ENCODE measurements at places on chromosomes 6 and 20.

- DNase-seq, result no peak
Observed at GRCh38 chr20:35883336-35883777, 70.9 kb downstream of the SCAND1 start.

GRCh38 chr6:141265756-141266623, 866.7 kb upstream of the GJE1 start:
- no peak for DNase-seq

- DNase-seq, result no peak
Observed at GRCh38 chr6:37298958-37299357, 41.0 kb upstream of the TMEM217 start.

GRCh38 chr6:132648356-132648755, 10.6 kb downstream of the TAAR1 start:
- DNase-seq, result no peak

DNA sequence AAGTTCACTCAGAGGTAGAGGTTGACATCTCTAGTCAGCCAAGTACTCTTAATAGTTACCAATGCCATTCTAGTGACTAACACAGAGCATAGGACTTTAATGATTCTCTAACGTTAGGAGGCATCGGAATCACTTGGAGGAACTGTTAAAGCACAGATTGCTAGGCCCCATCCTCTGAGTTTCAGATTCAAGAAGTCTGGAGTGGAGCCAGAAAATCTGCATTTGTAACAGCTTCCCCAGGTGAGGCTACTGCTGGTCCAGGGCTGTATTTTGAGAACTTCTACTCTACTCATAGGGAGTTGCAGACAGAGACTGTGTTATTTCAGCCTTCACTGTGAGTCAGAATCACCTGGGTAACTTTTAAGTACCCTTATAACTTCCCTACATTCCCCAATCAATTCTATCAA, 5.7 kb downstream of the LMBRD1 start:
- DNase-seq, result no peak

DNA sequence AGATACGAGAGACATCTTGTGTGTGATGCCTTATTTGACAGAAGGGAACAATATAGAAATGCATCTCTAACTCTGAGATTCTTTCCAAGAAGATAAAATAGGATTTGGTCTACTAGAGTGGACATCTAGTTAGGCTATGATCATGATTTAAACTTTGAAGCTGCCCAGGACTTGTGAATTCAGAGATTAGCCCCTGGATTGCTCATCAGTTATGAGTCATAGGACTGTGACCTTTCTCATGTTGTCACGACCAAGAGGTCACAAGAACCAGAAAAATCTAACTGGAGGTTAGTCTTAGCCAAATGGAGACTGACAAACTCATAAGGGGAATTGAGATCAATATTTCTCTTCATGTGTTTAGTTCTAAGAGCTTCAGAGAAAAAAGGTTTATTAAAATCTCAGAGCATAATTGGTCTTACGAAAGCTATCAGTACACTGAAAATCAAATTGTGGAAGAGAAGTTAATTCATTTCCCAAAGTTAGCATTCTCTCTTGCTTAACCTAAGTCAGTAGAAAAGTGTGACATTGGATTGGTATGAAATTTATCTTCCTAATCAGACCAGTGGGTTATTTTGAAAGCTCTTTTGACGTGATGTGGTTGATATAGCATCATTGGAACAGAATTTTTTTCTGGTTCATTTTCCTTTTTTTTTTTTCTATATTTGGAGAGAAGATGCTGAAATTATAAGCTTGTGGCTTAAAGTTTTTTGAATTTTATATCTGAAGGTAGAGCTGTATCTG, 245.7 kb downstream of the RNF144B start:
- DNase-seq, result no peak

DNA sequence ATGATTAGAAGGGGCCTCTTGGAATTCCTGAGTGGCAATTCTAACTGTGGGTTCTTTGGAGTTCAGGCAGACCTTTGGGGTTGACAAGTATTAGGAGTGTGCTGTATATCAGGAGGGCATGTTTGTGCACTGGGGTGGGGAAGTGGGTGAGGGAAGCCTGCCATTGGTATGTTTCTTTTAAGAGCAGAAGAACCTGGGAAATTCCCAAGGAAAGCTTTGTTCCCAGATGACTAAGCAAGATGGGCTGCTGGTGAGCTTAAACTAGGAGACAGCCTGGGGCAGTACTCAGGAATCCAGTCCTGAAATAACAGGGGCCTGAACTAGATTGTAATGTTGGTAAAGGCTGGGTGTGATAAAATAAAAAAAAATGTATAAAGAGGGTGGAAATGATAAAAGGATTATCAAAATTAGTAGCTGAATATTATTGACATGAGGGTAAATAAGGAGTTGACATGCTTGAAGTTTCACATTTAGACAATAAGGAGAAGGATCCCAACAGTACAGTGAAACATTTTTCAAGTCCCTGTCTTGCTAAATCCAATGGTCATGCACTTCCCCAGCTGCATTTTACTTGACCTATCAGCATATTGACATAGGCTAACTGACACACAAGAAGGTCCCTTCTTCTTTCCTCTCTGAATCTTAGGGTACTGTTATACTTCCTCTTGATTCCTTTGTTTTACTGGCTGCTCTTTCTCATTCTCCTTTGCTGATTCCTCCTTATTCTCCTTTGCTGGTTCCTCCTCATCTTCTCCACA, 18.4 kb upstream of the IFNGR1 start:
- DNase-seq, result no peak

- DNase-seq, result no peak
Observed at GRCh38 chr6:37082390-37083130, 77.1 kb downstream of the FGD2 start.

DNA sequence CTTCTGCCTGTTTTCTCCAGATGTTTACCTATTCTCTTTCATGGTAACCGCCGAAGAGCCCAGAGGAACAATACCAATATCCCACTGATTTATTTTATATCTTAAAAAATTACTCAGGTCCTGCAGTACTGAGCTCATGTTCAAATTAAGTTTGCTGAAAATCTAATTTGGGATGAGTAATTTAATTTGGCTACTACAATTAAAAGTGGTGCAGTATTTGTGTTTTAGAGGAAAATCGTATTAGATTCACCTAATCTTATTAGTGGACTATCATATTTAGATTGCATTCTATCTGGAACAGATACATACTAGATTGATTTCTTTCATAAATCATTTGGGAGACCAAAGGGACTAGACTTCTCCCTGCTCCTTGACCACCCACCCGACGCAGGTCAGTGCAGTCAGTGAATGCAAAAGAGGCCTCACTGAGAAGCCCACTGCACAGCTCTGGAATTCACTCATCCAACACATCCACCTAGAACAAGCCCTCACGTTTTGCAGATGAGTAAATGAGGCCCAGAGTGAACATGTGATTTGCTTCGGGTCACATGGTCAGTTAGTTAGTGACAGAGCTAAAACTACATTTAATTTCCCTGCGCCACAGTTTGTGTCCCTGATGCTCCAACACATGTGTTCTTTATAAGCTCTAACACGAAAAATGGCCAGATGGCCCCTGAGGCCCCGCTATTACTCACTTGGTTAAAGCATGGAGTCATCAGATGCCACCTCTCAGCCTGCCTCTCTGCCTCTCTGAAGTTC, 101.8 kb downstream of the TRERF1 start:
- DNase-seq, result no peak

- DNase-seq, result no peak
Observed at GRCh38 chr6:127776320-127776719, 124.5 kb downstream of the THEMIS start.

GRCh38 chr6:3956054-3956453, 106.9 kb downstream of the FAM50B start:
- no peak for DNase-seq

- no peak for DNase-seq
Observed at GRCh38 chr6:6832439-6832838, 243.9 kb downstream of the LY86 start.

DNA sequence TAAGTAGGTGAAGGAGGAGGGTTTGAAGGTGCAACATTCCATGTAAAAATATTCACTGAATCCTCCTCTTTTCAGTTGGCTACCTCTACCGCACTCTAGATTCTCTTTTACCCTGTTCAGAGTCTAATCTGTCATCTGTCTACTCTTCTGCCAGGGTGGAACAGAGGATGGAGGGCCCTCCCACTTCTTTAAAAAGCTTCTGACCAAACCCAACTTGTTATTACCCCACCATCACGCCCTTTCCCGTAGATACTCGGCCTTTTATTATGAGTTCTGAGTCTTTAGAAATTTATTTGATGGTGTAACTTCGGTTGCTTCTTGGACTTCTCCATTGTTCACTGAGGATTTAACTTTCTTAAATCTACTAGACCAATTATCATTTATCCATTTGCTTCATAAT, 11.7 kb downstream of the STX11 start:
- no peak for DNase-seq

DNA sequence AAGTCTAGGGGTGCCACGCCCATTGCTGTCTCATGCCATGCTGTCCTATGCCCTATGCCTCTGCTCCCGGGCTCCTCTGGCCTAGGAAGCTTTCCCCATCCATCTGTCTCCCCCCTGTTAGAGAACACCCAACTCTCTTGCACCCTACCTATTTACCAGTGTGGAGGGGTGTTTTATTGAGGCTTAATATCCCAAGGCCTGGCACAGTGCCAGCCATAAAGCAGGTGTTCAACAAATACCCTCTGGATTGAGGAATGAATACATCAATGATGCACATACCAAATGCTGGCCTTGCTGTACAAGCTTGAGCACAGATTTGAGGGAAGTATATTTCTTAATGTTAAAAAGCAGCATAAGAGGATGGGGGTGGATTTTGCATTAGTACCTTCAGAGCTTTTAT, 38.3 kb downstream of the METTL24 start:
- DNase-seq, result no peak

- DNase-seq, result no peak
Observed at GRCh38 chr20:47496118-47496517, 5.6 kb upstream of the NCOA3 start.

GRCh38 chr6:105981002-105981887, 104.9 kb upstream of the PRDM1 start:
- DNase-seq, result peak; percentile 52

DNA sequence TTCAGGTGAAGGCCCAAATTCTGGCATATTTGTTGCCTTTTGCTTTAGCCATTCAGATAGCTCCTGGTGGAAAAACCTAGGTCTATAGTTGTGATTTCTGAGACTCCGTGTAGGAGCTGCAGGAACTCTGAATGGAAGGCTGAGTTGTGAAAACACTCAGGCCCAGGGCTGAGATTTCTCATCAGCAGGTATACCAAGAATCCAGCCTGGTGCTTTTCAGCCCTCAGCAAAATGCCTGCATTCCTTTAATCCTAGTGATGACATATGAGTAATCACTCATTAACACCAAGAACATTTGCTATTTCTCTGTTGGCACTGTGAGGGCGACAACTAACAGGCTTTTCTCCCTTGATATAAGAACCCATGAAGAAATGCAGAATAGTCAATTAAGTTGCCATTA, 546.1 kb upstream of the MAN1A1 start:
- DNase-seq, result no peak

- no peak for DNase-seq
Observed at GRCh38 chr6:5125152-5126006, 40.2 kb downstream of the PPP1R3G start.

- no peak for DNase-seq
Observed at GRCh38 chr20:40812415-40812925, 123.4 kb upstream of the MAFB start.

- DNase-seq, result no peak
Observed at GRCh38 chr6:113596387-113597230, 260.5 kb upstream of the MARCKS start.

GRCh38 chr20:44597930-44598329, 15.6 kb downstream of the PKIG start:
- no peak for DNase-seq

DNA sequence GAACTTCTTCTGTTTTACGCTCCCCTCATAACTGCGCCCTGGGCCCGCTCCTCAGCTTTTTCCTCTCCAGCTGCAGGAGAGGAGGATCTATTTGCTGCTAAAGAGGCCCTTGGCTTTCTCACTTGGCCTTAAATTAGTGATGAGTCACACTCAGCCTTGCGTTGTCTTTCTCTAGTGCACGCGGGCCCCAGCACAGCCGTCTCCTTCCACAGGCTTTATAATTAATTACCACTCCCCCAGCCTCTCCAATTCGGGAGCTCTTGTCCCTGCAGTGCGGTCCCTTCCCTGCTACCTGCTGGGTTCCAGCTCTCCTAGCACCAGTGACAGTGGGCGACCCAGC, 25.2 kb downstream of the PACSIN1 start:
- DNase-seq, result no peak

DNA sequence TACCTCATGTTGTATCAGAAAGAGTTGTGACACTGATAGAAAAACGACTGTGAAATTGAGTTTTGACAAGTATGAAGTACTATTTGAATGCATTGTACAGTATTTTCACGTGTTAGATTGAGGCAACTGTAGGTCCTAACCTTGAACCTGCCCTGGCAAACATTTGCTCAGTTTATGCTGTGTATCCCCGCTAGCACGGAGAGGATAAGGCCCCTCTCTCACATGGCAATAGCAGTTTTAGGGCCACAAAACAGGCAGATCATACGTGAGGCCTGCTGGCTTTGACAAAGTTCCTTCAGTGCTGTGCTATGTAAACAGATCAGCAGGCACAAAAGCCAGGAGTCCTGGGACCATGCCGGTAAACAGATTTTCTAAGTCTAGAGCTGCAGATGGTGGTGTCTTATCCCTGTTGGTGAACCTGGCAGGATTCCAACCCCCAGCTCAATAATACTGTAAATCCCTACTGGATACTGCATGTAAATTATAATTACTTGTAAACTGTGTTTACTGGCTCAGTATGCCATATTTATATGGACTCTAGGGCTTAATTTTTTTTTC, 23.8 kb upstream of the FAM217A start:
- no peak for DNase-seq

DNA sequence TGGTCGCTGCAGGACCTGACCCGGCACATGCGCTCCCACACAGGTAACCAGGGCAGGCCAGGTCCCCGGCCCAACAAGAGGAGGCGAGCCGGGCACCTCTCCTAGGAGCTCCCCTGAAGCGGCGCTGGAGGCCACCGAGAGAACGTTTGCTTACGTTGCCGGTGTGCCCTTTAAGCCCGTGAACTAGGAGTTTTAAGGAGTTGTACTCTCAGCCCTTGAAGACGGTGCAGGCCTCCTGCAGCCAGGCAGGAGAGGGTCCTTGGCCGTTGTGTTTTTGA, 65.9 kb downstream of the SSR1 start:
- no peak for DNase-seq

GRCh38 chr20:36666181-36666740, 20.3 kb upstream of the SLA2 start:
- no peak for DNase-seq

GRCh38 chr6:159687341-159687740, 5.7 kb downstream of the SOD2 start:
- no peak for DNase-seq

GRCh38 chr6:11542863-11543262, 5.3 kb downstream of the TMEM170B start:
- no peak for DNase-seq

- no peak for DNase-seq
Observed at GRCh38 chr6:102438171-102438570, 1044.7 kb downstream of the GRIK2 start.

- peak; percentile 74 for DNase-seq
Observed at GRCh38 chr6:132797951-132798868, at the start of gene SLC18B1. TSS of gene SLC18B1 (minus strand) at chr6:132798637. CDS start at chr6:132798456, 181 bp downstream.

Measured in CD4-positive, alpha-beta T cell treated with Interleukin-6 for 4 hours (primary cell).